Left hindlimb (tissue), 1 donor: ENCODE measurements at places on chromosomes 4 and X.
A peak's percentile ranks its signal among the peaks of the same experiment; 100 is the strongest.

DNA sequence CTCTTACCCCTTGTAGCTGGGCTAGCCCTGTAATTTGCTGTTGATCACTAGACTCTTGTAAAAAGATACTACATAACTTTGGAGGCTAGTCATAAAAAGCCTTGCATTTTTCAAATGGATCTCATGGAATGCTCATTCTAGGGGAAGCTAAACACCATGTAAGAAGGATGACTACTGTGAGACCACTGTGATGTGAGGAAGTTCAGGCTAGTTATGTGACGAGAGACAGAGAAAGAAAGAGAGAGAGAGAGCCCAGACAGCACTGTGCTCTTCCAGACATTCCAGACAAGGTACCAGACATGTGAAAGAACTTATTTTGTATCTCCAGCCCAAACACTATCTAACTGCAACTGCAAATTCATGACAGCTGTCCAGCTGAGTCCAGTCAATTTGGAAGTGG, 404.6 kb upstream of the PITX2 start:
- no peak for DNase-seq

GRCh38 chrX:114962209-114962608, 55.2 kb downstream of the IL13RA2 start:
- DNase-seq: no peak

- DNase-seq: no peak
Measured at GRCh38 chr4:41572516-41572915, 34.6 kb downstream of the LIMCH1 start.

GRCh38 chr4:4395849-4396627, 9.1 kb downstream of the NSG1 start:
- DNase-seq: no peak

DNA sequence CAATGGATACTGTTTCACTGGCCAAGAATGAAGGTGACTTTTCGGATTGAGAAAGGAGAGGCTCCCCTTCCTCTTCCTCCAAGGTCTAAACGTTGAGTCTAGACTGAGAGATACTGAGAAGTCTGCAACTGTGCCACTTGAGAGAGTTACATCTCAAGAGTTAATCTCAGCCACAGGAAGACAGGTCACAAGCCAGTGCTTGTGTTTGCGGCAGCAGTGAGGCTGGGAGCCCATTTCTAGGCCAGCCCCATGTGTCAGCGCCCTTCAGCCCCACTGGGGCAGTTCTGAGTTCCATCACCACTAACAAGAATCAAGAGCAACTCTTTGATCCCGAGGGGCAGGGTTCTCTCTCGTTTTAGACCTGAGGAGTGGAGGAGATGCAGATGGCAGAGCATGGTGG, 7.3 kb upstream of the SEC24D start:
- DNase-seq: no peak

GRCh38 chr4:182918791-182919302, 1.7 kb upstream of the DCTD start:
- no peak for DNase-seq

DNA sequence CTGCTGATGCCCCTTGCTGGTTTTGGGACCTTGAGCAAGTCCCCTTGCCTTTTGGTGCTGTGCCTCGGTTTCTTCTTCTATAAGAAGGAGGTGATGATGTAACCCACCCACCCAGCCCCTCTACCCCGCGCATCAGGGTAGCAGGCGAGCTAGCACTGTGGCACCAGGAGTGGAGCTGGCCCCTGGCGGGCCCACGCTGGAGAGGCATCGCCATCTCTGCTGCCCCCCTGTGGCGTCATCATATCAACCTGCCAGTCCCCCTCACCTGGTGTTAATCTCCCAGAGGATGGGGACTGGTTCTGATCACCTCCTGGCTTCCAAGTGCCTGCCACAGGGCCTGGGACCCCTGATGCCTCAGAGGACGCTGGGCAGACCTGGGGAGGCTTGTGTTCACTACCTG, 6.3 kb upstream of the SORCS2 start:
- peak; percentile 30 for DNase-seq

DNA sequence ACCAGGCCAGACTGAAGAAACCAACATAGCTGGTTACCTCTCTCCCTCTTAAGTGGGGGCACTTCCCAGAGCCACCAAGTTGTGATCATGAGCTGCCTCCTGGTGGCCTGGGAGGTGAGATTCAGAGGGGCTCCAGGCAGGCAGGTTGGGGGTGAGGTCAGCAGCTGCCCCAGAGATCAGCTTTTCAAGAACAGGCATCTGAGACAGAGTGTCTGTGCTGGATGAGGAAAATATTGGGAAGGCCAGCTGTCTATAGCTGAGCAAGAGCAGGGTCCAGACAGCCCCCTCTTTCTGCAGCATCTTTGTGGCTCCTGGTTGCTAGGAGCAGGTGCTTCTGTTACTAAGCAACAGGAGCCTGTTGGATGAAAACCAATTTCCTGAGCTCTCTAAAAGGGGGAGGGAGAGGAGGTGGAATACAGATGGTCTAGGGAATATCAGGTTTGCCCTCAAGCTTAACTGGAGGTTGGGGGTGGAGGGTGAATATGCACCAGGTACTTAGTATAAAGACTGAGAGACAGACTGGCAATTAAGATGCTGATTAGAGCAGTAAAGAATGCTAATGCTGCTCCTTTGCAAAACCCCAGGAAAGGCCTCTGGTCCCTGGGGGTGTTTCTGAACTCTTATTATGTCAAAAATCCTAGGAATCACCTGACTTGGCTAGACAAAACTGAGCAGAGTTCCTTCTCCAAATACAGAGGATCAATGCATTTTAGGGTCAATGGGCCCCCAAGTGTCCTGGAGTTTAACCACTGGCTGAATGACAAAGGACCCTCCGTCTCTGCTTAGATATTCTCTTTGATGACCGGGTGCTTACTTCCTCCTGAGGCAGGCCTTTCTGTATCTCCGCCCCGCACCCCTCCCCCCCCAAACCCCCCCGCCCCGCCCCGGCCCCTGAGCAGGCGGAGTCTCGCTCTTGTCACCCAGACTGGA, 21.4 kb downstream of the ZCCHC13 start:
- DNase-seq: no peak

DNA sequence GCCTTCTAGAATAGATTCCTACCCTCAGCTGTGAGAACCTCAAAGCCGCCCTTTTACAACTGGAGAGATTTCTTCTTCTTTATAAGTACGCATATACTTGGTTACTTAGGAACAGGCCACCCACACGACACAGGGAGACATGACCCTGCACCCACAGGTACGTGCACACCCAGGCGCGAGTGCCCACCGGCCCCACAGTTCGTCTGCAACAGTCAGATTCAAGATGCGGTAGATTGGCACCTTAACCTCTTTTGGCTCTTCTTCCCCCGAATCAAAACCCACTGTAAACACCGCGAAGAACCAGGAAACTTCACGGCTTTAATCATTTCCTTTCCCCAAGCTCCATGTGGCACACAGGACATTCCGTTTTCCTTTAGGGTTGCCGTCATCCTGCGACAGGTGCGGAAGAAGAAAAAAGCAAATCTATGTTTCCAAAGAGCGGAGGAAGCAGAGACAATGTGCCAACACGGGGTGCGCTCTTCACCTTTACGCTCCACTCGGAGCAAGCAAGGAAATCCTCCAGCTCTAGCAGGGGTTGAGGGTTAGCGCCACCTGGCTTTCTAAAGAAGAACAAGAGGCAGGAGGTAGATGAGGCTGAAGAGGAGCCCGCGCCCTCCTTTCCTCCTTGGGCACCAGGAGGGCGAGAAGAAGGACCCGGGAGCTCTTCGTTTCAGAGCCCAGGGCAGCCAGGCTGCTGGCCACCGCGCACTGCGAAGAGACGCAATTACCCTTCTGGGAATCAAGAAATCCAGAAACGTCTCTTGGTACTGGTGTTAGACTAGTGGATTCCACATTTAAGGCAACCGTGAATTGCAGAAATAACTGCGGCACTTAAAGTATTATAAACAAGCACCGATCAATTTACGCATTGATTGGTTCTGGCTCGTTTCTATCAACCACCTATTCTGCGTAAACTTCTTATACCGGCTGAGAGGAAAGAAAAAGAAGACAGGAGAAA, 35.7 kb downstream of the HAND2 start:
- no peak for DNase-seq

- DNase-seq: no peak
Measured at GRCh38 chr4:15918484-15919129, 19.9 kb downstream of the FGFBP1 start.

DNA sequence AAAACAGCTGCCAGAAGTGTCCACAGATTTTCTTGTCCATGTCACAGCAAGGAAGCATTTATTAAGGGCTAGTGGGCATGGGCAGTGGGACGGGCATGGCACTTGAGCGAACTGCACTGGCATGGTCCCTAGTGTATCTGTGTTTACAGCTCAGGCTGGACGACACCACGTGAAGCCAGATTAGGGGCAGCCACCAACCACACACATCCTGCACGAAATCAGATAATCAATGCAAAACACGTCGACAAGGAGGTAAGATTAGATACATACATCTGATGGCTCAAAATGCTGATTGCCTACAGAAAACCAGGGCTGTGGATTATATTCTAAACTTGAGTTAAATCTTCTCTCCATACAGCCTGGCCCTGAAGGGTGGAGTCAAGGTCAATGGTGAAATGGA, 103.8 kb upstream of the ATP6AP2 start:
- DNase-seq: no peak

- peak; percentile 38 for DNase-seq
Measured at GRCh38 chrX:40155589-40156469, 58.1 kb upstream of the BCOR start.

- no peak for DNase-seq
Measured at GRCh38 chrX:1500701-1501624, 36.0 kb downstream of the P2RY8 start.

- DNase-seq: no peak
Measured at GRCh38 chrX:131675596-131676194, 131.8 kb downstream of the OR13H1 start.

DNA sequence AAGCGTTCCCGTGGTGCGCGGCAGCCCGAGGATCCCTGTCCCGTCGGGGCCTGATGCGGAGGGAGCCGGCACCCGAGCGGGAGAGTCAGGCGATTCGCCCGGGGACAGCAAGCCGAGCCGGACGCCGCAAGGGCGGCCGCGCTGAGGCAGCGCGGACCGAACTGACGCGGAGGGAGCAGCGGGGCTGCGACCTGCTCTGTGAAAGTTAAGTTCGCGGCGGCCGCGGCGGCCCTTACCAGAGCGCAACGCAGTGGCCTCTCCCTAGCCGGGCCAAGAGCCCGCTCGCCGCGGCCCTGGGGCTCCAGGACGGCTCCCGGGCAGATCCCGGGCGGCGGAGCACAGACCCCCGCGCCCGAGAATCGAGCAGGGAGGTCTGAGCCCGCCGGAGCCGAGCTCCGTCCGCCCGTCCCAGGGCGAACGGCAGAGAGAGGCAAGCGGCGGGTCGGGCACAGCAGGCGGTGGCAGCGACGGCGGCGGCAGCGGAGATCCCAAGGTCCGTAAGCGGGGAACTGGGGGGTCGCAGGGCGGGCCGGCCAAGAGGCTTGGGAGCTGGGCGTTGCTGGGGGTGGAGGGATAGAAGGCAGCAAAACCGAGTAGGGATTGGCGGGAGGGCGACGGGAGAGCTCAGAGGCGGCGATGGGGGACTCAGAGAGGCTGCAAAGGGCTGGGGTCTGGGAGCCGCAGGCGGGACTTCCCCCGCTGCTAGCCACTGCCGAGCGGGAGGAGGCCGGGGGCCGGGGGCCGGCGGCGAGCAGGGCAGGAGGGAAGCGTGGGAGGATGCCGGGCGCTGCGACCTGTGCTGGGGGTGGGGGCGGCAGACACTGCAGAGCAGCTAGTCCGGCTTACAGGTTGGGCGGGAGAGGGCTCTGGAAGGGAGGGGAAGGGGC, 1.0 kb downstream of the GPR50 start:
- peak; percentile 40 for DNase-seq

DNA sequence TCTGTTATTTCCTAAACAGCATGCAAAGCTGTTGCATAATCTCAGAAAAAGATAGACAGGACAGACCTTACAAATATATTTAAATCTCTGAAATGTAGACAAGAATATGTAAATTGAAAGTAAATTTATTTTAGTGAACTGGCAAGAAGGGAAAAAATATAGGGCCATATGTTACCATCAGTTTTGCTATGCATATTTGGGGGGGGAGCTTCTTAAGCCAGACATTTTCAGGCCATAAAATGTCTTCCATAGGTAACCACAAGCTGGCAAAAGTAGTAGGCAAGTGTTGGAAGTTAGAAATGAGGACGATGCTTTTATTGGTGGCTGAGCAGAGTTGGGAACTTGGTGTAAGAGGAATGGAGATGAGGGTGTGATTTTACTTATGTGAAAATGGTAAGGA, 272.0 kb upstream of the CXXC4 start:
- no peak for DNase-seq

DNA sequence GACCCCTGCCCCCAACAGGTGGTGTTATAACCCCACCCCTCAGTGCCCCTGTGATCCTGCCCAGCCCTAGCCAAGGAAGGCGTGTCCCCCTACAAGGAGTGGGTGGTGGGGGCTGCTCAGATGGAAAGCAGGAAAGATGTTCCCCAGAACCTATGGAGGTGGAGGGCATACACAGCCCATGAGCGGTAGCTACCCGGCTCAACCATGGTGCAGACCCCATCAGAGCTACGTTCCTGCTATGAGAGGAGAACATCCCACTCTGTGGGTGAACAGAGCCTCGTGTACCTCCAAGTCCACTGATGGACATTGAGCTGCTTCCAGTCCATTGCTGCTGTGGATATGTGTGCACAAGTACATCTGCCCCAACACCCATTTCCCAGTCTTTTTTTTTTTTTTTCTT, 71.1 kb downstream of the SHOX start:
- DNase-seq: no peak

DNA sequence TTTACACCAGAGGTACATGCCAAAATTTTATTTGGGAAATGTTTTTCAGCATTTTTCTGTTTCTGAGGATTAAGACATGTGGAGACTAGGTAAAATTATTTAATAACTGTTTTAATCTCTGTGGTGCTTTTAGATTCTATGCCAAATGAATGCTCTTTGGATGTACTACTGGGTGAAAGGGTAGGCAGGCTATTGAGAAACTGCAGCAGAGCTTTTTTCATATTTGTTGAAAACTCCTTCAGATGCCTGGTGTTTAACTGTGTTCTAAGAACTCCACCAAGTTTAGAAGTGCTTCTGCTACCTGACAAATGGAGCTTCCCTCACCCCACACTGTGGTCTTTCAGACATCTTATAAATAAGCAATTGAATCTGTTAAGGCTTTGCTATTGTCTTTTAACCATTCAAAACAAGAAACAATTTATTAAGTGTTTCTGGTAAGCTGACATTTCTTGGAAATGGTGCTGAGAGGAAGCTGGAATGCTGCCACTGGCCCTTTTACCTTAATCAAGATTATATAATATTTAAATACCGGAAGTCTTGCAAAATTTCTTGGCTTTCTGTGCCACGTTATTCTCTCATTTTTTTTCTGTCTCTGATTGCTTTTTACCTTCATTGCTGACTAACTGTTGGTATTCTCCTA, 51.2 kb upstream of the CYSLTR1 start:
- DNase-seq: no peak

- DNase-seq: no peak
Measured at GRCh38 chr4:8045909-8046308, 106.2 kb upstream of the AFAP1 start.

- DNase-seq: no peak
Measured at GRCh38 chr4:169120624-169121023, 110.6 kb upstream of the CBR4 start.
